Activated CD8-positive, alpha-beta T cell treated with anti-CD3 and anti-CD28 coated beads for 36 hours (primary cell): ENCODE measurements at places on chromosomes 3 and 15. TPM values are rescaled to one million over a fixed set of nuclear protein-coding genes. Genes with fewer than 3 reads are reported as not detected.

- DNase-seq: no peak
These were observed 8.8 kb upstream of the FAM107A start for GRCh38 chr3:58585994-58586393.

The GJD2 gene
- not detected for total RNA-seq

- DNase-seq: no peak
These were observed 416.6 kb upstream of the WNT5A start for GRCh38 chr3:55903680-55904079.

The CADM2 gene
- not detected for total RNA-seq

GRCh38 chr3:75048650-75049049 is 434.2 kb upstream of the CNTN3 start:
- DNase-seq: no peak

GRCh38 chr3:69304396-69304795 is 81.5 kb downstream of the FRMD4B start:
- DNase-seq: no peak

DNA sequence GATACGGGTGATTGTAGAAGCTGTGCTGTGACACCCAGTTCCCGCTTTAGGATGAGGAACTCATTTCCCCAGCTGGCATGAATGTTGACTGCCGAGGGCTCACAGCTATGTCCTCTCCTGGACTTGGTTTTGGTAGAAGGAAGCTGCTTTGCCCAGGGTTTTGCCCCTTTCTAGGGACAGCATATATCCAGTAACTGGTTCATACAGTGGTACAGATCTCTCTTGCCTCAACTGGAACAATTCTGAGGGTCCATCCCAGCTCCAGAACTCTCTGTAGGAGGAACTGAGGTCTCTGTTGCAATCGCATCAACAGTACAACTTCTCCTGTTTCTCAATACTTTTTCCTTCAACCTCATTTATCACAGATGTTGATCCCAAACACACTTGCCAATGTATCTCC is 54.5 kb upstream of the FNDC3B start:
- DNase-seq: no peak

DNA sequence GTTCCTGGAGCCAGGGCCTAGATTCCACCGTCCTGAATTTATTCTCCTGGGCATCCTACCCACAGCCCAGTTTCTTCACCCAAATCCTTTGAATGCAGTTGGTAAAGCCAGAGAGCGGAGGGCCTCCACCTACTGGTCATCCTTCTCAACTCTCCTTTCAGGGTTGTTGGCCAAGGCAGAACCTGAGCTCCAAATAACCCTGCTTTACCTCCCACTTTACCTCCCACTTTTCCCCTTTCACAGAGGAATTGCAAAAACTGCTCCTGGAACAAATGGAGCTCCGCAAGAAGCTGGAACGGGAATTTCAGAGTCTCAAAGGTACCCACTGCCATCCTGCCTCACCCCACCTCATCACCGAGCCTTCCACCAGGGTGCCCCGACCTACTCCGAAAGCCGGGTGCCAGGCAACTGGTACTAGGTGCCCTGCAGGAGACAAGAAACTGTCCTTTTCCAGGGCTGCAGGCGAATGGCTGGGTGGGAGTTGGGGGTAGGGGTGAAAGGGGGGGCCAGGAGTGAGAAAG is 6.8 kb downstream of the SKOR1 start:
- DNase-seq: no peak

GRCh38 chr3:154886437-154886836 is 193.7 kb upstream of the MME start:
- DNase-seq: no peak

- no peak for DNase-seq
These were observed 38.4 kb downstream of the PAQR5 start for GRCh38 chr15:69337138-69337537.

DNA sequence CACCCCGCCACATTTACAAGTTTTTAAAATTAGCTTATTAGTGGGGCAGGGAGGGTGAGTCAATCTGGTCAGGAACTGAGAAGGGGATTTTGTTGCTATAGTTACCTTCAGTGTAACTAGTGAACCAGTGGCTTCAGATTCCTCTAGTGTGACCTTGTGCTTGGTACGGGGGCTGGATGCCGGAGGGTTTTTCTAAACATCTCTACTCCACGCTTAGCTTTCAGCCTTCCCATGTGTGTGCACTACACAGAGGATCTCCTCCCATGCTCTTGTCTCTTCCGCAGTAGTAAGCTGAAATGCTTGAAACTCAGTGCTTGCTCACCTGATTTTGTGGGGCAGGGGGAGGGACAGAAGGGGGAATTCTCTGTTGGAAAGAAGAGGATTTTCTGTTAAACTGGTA is 67.9 kb upstream of the AKAP13 start:
- DNase-seq: peak; percentile 44

DNA sequence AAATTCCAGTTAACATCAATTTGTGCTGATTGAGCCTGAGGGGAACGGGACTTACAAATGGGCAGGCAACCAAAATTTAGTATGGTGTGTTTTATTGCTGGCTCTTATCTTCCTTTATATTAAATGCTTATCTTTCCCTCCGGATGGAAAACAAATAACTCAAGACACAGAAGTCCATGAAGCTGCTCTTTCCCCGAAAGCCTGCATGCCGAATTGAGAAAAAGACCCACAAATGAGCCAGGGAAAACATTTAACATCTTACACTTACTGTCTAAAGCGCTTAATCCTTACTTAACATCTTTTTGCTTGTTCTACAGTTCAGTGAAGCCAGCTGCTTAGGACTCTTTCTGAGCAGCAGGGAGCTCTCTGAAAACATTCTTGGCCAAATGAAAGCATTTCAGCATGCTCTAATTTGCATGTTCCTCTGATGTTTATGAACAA is 49.5 kb downstream of the HEG1 start:
- no peak for DNase-seq

The IMPG2 gene
- 0.14 TPM for total RNA-seq

- DNase-seq: no peak
These were observed 42.9 kb upstream of the ARPP21 start for GRCh38 chr3:35596335-35596995.

DNA sequence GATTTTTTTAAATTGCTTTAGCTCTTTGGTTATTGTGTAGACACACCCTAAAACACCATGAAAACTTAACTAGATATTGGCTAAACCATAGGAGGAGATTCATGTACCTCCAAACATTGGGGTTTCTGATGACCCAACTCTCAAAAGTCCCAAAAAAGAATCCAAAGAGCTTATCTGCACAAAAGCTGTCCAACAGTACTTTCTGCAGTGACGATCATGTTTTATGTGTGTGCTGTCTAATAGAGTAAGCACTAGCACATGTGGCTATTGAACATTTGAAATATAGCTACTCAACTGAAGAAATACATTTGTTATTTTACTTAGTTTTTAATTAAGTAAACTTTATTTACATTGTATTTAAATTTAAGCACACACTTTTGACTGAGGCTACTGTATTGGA is 818.2 kb upstream of the LMCD1 start:
- no peak for DNase-seq

DNA sequence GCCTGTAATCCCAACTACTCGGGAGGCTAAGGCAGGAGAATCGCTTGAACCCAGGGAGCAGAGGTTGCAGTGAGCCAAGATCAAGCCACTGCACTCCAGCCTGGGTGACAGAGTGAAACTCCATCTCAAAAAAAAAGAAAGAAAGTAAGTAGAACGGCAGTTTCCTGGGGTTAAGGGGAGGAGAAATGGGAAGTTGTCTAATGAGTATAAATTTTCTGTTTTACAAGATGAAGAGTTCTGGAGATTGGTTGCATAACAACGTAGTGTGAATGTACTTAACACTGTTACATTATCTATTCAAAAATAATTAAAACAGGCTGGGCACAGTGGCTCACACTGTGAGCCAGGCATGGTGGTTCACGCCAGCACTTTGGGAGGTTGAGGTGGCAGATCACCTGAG is 45.4 kb downstream of the GRK7 start:
- DNase-seq: no peak

GRCh38 chr15:66454143-66454542 is 43.4 kb downstream of the SNAPC5 start:
- no peak for DNase-seq

The NTRK3 gene
- not detected for total RNA-seq

DNA sequence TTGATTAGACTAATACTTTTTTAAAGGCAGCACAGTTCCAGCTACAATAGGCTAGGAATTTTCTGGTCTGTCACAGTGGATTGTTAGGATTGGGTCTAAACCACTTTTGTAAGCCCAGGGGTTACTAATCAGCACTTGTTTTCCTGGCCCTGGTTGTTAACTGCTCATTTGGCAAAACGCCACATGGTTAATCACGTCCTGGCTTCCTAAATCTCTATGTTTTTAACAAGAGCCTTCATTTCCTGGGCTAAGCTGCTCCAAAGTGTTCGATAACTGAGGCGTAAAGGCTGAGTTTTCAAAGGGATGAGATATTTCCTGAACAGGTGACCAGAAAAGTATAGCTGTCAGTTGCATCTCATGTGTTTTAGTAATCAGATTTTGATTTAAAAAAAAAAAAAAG is 38.9 kb upstream of the CLRN1 start:
- no peak for DNase-seq

The ZNF662 gene
- total RNA-seq: 2.1 TPM

- no peak for DNase-seq
These were observed 72.1 kb downstream of the OTOL1 start for GRCh38 chr3:161568671-161569070.

DNA sequence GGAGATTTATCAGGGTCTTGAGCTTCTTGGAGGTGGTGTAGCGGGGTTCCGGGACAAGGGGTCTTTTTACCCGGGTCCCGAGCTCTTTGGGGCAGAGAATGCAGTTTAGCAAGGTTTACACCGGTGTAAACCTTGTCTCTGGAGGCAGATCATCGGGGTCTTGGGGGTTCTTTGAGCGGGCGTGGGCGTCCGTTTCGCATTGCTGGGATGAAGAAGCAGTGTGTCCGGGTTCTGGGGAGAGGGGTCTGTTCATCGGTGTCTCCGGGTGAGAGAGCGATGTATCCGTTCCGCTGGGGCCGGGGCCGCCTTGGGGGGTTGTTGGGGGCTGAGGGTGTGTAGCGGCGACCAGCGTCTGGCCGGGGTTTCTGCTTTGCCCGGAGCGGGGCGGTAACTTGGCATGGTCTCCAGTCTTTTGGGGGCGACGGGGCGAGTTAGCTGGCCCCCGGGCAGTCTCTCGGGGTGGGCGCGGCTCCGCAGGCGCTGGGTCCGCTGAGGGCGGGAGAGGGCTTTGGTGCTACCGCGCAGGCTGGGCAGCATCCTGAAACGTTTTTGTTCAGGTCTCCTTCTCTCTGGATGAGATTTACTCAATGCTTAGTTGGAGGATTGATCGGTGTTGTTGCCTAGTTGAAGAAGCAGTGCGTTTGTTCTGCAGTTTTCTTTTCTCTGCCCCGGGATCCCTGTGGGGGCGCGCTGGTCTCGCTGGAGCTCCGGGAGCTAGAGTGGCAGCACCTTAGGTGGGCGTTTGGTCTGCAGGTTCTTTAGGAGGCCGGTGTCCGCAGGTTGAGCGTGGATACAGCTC is 843 bp downstream of the GLCE start:
- DNase-seq: peak; percentile 46

The TAGLN3 gene
- total RNA-seq: 1.2 TPM

DNA sequence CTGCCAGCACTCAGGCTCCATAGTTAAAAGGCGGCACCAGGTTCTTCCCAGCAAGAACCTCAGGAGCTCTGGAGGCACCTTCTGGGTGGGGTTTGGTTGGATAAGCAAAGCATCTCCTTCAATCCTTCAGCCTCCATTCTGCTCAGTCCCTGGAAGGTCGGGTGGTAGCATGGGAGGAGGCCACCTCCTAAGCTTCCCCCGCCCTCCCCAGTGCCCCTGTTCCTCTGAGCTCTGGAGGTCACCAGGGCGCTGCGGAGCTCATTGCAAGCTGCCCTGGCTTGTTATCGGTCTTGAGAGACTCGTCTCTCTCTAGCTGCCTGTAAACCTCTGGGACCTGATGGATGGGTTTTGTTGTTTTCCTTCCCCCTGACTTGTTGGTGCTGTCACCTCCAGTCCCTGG is 124.8 kb downstream of the RPLP1 start:
- no peak for DNase-seq
